ENCODE measurements at places on chromosomes 1 and 21.

GRCh38 chr1:6352138-6352563, 41.4 kb downstream of the ACOT7 start:
- DNase-seq = no peak

GRCh38 chr1:116496898-116497297, 73.9 kb downstream of the CD58 start:
- DNase-seq = no peak

DNA sequence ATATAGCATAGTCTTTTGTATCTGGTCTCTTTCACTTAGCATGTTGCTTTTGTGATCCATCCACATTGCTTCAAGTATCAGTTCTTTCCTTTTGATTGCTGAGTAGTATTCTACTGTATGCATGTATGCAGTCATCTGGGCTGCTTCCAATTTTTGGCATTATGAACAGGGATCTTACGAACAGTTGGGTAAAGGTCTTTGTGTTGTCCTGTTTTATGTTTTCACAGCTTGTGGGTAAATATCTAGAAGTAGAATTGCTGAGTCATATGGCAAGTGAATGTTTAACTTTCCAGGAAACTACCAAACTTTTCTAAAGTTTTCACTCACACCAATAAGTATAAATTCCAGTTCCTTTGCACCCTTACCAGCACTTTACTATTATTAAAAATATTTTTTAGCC, 60.9 kb downstream of the LHX4 start:
- no peak for DNase-seq

DNA sequence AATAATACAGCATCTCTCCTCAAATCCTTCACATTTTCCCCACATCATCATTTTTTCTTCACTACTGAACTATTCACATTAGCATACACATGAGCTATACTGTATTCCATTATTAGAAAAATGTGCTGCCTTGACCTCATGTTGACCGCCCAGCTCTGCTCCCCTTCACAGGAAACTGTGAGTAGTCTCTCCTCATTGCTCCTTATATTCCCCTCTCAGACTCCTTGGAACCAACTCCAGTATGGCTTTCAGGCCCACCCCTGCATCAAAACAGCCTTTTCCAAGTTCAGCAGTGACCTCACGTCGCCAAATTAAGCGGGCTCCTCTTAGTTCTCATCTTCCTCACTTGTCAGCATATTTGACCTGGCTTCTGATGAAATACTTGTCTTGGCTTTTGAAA, 59.2 kb upstream of the SPAG17 start:
- peak; percentile 56 for DNase-seq

- DNase-seq = no peak
Measured at GRCh38 chr1:30888391-30888790, 20.2 kb downstream of the SDC3 start.

- no peak for DNase-seq
Measured at GRCh38 chr1:28066393-28067154, 21.8 kb downstream of the EYA3 start.

GRCh38 chr1:190207733-190208132, 269.9 kb downstream of the BRINP3 start:
- DNase-seq = no peak

DNA sequence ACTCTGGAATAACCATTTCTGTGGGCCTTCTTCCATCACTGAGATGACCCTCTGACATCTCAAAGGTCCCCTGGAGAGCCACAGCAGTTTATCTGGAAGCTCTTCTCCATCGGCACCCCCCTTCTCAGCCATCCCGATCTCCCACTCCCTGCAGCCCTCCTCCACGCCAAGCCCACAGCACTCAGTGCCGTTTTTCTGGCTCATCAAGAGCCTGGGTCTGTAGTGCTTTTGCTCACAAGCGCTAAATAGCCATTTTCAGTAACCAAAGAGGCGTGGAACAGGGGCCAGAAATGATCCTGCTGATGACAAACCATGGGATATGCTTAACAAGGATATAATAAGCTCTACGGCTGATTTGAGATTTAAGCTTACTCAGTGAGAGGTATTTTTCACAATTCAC, 17.6 kb downstream of the SEC16B start:
- no peak for DNase-seq

- no peak for DNase-seq
Measured at GRCh38 chr1:28450561-28450960, 55.3 kb upstream of the RCC1 start.

DNA sequence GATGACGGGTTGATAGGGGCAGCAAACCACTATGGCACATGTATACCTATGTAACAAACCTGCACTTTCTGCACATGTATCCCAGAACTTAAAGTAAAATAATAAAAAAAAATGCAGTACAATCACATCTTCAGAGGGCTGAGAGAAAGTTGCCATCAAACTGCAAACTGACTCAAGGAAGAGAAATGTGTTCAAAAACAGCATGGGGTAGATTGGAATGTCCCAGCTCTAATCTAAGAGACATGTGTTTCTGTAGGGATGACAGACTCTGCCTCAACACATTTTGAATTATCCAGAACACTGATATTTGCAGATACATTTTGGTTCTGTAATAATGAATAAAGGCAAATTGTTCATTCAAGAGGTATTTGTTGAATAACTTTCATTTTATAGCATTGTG, 171.2 kb upstream of the RUNX1 start:
- DNase-seq = no peak

- no peak for DNase-seq
Measured at GRCh38 chr1:39485046-39485803, 6.2 kb upstream of the BMP8A start.

DNA sequence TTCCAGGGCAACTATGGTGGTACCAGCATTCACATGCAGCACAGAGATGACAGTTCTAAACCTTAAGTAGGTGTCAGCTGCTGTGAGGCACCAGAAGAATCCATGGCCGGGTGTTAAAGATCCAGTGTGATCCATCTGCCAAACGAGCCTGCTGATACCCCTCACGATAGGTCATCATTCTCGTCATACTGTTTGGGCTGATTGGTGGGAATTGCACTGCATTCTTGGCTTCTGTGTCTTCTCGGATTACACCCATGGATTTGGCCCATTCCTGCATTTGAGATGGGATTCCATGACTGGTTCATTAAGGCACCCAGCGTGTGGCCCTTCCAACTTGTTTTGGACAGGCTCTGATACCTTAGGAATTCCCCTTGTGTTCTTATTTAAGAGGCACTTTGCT, 55.2 kb downstream of the ST6GALNAC3 start:
- DNase-seq = no peak

DNA sequence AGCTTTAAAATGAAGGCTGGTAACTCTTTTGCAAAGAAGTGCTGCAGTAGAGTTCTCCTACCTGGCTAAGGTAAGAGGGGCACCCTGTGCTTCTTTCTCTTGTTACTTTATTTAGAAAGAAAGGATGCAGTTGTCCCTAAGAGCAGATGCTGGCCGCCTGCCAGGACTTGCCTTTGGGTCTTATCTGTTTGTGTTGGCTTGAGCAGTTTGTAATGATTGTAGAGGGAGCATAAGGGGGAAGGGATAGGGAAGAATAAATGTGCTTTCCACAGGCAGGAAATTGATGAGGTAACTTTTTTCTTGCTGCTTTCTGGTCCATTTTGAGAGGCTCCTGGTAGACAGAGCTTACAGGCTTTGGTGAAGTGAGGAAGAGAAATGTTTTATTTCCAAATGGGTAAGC, 229.6 kb downstream of the HHAT start:
- DNase-seq = no peak

DNA sequence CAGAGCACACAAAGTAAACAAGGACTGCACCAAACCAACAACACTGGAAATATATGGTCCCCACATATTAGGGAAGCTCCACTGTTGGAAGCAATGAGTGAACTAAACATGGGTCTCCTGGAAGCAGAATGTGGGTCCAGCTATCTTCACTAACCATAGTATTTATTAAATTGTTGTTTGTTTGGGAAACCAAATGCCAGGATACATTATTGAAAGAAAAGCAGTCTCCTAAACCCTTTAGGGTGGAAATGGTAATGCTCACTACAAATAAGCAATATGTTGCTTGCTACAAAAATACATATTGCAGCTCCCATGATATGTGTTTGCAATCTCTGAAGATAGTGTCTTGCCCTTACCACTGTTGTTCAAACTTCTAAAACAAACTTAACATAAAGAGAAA, 2.2 kb downstream of the NEGR1 start:
- DNase-seq = no peak

DNA sequence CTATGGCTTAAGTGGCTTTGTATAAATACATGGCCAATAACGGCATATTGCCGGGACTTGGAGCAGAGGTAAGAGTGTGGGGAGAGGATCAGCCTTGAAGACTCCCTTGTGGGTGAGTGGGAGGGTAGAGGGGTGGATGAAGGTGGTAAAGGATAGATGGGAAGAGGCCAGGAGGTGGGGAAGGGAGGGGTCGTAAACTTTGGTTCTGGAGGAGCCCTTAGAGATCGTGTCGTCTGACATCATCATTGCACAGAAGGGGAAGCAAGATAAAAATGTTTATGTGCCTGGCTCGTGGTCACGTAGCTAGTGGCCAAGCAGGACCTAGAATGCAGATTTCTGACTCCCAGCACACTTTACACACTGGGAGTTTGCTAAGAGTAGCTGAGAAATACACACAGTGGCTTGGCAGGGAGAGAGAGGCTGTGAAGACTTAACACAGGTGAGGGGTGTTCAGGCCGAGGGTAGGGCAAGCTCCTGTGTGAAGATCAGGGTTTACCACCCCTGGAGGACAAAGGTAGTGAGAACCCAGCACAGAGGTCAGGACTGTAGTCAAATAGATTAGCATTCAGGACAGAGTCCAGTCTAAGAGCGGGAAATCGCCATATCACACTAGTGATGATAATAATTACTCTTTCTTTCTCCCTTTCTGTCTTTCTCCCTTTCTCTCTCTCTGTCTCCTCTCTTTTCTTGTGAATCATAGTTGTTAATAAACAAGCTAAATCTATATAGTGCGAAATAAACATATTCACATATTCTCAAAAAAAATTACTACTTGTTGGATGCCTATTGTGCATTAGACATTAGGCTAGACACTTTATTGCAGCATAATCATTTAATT, 75.5 kb downstream of the LRRC8D start:
- no peak for DNase-seq
